ENCODE measurements at places on chromosomes 7 and 10.

GRCh38 chr10:79202188-79203013 lies 133.6 kb downstream of the ZMIZ1 start:
- DNase-seq: no peak

- no peak for DNase-seq
These were observed 94.2 kb upstream of the NRP1 start for GRCh38 chr10:33428682-33429081.

GRCh38 chr7:158957921-158958491 lies 101.6 kb downstream of the DYNC2I1 start:
- peak; percentile 17 for DNase-seq

DNA sequence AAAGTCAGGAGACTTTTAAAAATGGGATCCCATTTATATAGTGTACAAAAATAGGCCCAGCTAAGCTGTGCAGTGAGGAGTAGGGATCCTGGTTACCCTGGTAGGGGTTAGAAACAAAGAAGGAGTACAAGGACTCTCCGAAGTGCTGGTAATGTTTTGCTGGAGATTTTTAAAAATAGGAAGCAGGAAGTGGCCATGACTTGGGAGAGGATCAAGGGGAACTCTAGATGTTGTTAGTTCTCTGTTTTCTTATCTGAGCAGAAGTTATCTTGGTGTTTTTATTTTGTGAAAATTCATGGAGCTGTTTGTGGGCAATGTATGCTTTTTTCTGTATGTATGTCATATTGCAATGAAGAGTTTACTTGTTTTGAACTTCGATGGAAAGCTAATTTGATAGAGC lies 373.9 kb downstream of the SFMBT2 start:
- no peak for DNase-seq

GRCh38 chr7:135253851-135254771 lies 20.5 kb downstream of the STRA8 start:
- DNase-seq: no peak

DNA sequence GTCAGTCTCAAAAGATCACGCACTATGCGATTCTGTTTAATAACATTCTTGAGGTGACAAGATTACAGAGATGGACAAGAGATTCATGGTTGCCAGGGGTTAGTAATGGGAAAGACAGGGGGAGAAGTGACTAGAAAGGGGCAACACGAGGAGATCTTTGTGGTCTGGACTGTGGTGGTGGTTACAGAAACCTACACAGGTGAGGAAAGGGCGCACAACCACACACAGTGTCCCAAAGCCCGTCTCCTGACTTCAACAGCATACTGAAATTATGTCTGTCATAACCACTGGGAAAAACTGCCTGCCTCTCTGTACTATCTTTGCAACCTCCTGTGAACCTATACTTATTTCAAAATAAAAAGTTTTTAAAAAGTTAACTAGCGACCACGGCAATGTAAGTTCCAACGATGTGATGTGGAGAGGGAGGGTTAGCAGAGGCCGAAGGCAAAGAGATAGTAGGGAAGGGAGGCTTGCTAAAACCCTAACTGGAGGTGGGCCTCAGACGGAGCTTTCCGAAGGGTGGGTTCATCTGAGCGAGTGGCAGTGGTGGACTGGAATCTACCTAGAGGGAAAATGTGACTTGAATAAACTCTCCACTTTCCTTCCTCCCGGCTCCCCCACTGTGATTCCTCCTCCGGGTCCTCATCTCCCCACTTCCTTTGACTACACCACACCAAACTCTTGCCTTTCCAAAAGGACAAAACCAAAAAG lies 43.7 kb downstream of the GNA12 start:
- no peak for DNase-seq

GRCh38 chr7:4906682-4907081 lies 23.2 kb upstream of the RADIL start:
- DNase-seq: no peak

DNA sequence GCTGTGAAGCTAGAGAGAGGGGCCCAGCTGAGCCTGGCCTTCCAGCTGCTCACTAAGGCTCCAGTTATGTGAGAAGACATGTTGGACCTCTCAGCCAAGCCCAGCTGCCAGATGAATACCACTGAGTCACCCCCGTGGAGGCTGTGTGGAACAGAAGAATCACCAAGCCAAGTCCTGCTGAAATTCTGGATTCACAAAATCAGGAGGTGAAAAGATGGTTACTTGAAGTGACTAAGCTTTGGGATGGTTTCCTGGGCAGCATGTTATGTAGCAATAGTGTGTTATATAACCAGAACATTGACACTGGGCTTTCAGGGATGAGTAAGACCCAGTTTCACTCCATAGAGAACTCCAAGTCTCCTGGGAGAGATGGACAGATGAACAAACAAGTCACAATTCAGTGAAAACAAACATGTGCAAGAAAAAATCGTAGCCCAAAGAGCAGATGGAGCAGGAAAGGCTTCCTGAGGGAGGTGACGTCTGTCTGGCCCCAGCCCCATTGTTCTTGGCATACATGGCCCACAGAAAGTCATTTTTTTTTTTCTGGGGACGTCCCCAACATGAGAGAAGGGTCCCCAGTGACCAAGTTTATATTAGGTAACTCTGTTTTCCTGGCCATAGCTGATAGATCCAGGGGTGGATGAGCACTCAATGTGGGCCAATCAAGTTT lies 64.1 kb upstream of the PDZD8 start:
- no peak for DNase-seq

Measured in stimulated activated CD4-positive, alpha-beta T cell treated with anti-CD3 and anti-CD28 coated beads, Interleukin-1b, Interleukin-23, amount 100 ng/mL, for 4 hours (primary cell).